Tracheal epithelial cell (primary cell): ENCODE measurements at places on chromosomes 5 and 9. TPM values are rescaled to one million over a fixed set of nuclear protein-coding genes. Genes with fewer than 3 reads are reported as not detected.

Gene NINJ1
- total RNA-seq, result 35.4 and 50.4 TPM in 2 replicates

Gene SURF6
- total RNA-seq, result 11.9 and 16.1 TPM in 2 replicates

Gene PRR16
- 0.48 TPM in 1 of 2 replicates, not detected in the other for total RNA-seq

Gene CSF1R
- total RNA-seq, result under 0.01 TPM in 1 of 2 replicates, not detected in the other

Gene CAPSL
- not detected in 2 replicates for total RNA-seq

Gene INSYN2B
- 0.24 and 0.43 TPM in 2 replicates for total RNA-seq

Gene BSPRY
- 4.7 and 6.5 TPM in 2 replicates for total RNA-seq

Gene SHOC1
- total RNA-seq, result under 0.01 TPM in 1 of 2 replicates, not detected in the other
